ENCODE measurements at places on chromosomes 2 and 18.

- DNase-seq: no peak
These were observed 428.9 kb downstream of the LPIN1 start for GRCh38 chr2:12175323-12175722.

DNA sequence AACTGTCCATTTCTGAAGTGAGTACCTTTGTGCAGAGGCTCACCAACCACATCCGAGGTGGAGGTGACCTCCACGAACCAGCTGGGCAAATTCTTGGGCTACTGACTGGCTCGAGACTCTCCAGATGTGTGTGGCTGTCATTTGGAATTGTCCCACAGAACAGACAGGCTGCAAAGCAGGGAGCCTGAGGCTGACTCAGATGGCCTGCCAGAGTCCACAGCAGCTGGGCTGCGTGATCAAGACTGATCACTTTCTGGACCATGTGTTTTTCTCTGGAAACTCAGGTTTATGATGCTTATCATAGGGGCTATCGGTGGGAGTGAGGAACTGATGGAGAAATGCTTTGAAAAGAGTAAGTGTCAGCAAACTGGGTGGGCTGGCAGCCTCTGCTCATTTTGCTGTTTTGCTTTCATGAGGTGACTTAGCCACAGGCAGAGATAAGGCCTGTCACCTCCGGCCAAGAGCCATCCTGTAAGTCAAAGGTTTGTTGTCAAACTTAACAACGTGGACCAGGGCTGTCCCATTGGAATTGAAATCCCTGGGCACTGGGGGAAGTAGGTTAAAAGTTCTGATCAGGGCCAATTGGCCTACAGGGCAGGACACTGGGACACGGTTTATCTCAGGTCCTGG lies 120.4 kb downstream of the LIPG start:
- DNase-seq: no peak

GRCh38 chr18:9547782-9548181 lies 66.6 kb downstream of the PPP4R1 start:
- DNase-seq: no peak

- no peak for DNase-seq
These were observed 234.0 kb downstream of the LRRTM1 start for GRCh38 chr2:80070587-80070986.

DNA sequence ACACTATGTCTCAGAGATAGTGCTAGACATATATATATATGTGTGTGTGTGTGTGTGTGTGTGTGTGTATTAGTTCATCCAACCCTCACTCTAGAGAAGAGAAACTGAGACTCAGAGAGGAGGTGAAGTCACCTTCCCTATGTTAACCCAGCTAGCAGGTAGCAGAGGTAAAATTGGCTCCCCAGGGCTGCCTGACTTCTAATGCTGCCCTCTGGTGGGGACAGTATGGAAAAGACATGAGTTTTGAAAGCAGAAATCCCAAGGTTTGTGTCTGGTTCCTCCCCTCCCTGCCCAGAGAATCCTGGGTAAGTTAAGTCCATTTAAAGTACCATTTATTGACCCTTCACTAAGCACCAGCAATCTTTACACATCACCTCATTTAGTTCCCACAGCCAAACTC lies 137.7 kb downstream of the THNSL2 start:
- DNase-seq: no peak

GRCh38 chr2:150710916-150711315 lies 223.4 kb upstream of the RND3 start:
- DNase-seq: no peak

GRCh38 chr2:192534072-192534471 lies 339.3 kb upstream of the TMEFF2 start:
- DNase-seq: no peak

DNA sequence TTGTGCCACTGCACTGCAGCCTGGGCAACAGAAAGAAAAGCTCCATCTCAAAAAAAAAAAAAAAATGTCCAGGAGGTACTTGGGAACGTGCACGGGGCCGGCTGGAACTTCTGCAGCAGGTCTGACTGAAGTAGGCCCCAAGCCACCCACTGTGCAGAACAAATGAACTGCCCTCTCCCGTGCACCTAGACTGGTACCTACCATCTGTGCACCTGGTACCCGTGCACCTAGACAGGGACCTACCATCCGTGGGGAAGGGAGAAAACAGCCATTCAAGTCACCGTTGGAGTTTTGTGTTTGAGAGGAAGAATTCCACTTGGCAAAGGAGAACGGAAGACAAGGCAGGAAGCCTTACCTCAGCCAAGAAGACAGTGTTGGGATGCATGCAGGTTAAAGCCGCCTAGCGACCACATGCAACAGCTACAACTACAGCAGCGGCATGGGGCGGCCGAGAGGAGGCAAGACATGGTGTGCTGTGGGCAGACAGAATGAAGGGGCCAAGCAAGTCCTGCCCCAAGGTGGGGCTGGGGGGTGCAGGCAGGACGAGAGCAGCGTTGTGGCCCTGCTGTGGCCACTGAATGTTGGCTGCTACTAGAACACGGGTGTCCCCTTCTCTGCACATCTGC lies 16.1 kb downstream of the ST3GAL5 start:
- DNase-seq: no peak

- no peak for DNase-seq
These were observed 219.6 kb upstream of the ID2 start for GRCh38 chr2:8462280-8462679.

DNA sequence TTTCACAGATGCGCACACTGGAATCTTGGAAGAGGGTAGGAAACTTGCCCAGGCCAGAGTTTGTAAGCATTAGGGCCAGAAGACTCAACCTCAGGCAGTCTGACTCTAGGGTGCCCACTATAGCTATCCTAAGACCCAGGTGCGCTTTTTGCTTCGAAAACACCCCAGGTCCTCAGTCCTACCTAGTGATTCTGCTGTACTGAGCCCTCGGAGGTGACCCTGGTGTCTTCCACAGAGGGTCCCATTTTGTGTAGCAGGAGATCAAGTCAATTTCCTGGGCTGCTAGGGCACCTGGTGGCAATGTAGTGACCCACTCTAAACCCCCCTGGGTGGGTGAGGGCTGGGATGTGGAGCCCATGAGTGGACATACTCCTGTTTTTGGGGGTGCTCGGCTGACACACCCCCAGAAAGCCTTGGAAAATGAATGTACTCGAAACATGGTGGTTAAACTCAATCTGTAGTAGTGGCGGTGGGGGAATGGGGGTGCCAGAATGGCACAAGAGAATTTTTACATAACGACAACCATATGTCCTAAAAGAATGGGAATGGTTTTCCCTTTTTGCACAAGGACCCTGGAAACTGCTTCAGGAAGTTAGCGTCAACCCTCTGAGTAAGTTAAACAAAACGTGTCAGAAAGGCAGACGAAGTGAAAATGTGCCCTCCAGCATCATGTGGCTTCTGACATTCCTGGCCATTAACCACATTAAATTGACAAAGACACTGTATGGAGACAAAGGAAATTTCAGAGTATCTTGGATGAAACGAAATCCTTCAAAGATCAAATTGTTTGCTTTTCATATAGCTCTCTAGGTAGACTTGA lies 218.0 kb upstream of the COPS8 start:
- no peak for DNase-seq

DNA sequence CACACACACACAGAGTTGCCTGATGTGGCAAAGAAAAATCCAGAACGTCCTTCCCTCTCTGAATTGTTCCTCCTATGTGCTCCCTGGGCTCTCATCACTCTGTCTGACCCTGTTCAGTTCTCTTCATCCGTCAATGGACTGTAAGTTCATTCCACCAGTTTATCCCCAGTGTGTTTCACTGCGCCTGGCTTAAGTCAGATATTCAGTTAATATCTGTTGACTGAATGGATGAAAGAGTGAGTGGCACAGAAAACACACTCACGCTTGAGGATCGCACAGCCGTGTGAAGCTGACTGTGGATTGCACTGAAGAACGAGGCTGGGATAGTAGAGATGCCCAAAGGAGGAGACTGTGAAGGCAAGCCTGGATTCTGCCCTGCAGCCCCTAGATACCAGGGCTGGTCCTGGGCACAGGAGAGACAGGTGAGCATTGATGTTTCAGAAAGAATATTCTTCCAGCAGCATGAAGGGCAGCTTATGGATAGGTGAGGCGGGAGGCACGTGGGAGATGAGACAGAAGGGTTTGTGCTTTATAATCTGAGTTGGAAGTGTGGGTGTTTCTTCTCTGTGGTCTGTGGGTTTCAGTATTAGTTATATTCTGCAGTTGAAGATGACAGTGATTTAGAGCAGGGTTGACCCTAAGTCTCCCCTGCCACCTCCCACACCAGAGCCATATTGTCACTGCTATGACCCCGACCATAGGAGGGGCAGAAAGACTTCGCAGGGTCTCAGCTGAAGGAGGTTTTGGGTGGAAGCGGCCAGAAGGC lies 129.9 kb downstream of the SOCS6 start:
- no peak for DNase-seq

GRCh38 chr2:11796190-11797171 lies 50.0 kb downstream of the LPIN1 start:
- DNase-seq: no peak

- DNase-seq: no peak
These were observed 67.7 kb downstream of the SLC8A1 start for GRCh38 chr2:40384233-40384632.
